Fibroblast of skin of left biceps (primary cell): ENCODE measurements at places on chromosomes 5 and 9.

DNA sequence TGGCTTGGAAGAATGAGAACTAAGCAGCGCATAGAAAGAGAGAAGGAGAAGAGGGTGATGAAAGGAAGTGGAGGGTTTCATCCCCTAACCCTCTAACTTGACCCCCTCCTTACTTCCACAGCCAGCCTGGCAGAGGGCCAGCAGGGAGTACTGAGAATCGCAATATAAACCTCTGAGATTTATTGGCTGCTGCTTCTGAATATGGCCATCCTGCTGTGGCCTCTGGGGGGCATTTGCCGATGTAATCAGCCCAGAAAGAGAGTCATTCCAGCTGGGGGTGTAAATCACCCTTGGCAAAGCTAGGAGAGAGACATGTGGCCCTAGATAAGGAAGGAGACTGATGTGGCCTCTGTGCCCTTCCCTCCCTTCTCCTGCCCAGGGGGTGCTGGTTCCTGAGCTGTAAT, 960 bp upstream of the GFRA3 start:
- no peak for DNase-seq

DNA sequence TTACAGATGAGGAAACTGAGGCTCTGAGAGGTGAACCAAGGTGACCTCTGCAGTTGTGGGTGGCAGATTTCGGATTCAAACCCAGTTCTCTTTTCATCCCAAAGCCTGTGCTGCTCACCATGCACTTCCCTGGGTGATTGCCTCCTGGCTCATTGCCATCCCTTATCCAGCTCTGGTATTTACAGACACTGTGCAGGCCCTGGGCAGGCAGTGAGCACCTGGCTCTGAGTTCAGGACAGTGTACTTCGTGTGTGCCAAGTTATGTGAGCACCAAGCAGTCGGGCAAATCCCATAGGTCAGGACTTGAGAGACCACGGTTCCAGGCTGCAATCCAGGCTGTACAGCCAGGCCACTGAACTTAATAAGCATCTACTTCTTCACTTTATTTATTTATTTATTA, 1.4 kb downstream of the LRSAM1 start:
- DNase-seq: no peak

GRCh38 chr9:137740312-137740711, 121.5 kb downstream of the EHMT1 start:
- peak; percentile 10 for DNase-seq

DNA sequence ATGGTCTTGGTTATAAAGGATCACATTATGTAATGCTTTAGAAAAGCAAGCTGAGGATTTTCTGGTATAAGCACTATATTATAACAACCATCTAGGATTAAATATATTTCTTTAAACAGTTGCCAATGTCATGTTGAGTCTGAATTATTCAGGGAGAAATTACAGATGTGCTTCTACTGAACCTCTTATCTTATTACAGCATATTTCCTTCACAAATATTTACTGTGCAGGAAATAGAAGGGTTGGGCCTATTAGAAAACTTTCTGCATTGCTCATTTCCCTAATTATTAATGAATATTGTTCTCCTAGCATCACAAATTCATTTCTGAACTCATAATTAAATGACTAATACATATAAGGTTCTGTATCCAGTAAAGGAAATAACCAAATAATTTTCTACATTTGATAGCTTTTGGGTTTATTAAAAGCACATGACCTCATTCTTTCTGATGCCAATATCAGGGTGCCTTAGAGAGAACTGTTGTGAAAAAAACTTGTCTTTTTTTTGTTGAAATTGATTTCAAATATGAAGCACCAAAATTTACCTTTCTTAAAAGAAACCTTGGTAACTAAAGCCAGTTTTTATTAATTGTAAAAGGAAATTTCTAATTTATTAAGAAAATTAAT, 476.8 kb upstream of the PTGER4 start:
- DNase-seq: no peak

DNA sequence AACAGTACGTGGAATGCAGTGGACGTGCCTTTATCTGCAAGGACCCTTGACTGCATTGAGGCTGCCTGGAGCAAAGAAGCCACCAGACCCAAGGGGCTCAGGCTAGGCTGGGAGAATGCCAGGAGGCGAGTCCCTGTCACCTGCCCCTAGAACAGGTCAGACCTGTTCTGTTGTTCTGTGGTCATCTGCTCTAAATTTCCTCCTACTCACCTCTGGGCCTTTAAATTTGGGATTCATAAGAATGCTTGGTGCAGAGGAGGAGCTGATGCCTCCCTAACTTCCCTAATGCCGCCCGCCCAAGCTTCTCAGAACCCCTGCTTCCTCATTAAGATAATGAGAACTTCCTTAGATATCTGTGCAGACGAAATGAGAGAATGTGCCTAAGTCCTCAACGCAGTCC, 32.0 kb downstream of the DAPK1 start:
- DNase-seq: no peak

DNA sequence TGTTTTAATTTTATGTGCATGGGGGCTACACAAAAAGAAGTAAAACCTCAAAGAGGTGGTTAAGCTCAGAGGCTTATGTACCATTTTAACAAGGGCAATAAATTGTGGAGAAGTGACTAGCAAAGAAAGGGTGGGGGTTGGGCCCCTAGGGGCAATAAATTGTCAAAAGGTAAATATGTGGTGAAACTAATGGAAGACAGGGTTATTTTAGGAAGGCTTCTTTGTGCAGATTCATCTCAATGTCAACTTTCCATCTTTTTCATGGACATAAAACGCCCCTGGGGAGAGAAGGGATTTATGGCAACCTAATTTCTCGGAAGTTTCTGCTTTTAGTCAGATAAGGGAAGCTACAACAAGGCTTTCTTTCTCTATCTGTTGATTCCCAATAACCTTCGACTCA, 42.5 kb upstream of the GOLM1 start:
- no peak for DNase-seq

DNA sequence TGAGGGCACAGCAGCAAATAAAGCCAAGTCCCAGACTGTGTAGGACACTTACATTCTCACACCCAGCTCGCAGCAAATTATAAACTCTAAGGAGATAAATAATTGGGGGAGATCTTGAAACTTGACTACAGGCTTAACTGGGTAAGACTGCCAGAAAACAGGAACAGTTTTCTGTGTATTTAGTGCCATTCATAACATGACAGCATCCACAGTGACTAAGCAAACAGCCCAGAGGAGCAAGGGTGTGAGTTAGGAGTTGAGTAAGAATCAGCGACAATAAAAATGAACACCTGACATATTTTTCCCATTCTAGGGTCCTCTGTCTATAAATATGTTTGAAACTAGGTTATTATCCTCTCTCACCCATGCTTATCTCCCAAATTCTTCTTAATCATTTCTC, 370.9 kb upstream of the WWC1 start:
- DNase-seq: no peak

DNA sequence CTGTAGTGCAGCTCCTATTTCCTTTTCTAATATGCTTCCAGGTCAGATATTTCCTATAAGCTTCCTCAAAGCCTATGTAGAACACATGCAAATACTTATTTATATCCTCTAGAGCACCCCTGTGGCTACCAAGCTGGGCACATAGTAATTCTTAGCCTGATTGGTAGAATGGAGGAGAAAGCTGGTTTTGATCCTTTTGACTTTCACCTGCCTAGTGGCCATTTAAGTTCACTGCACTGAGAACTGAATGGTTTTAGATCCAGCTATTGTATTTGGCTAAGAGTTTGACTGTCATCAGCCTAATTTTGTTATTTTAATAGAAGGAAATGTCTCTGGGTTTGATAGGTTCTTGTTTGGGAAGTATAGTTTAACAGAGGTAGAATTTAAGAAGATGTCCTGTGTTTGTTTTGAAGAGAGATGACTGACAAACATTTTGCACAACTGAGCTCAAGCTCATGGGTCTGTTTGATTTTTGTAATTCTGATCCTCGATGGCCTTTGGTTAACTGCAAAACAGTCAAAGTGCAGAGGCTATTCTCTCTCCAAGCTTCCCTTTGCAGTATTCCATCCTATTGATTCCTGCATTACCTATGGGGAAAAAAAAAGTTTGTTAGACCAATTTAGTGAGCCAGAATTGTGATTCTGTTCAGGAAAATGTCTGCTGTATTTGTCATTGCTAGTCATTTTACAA, 85.4 kb downstream of the KCNN2 start:
- no peak for DNase-seq

- DNase-seq: peak; percentile 64
These were observed 28.8 kb downstream of the FOXD1 start for GRCh38 chr5:73419465-73420390.

GRCh38 chr9:127770583-127770904, 7.9 kb downstream of the SH2D3C start:
- no peak for DNase-seq
